ENCODE measurements at places on chromosomes 2 and 18.

DNA sequence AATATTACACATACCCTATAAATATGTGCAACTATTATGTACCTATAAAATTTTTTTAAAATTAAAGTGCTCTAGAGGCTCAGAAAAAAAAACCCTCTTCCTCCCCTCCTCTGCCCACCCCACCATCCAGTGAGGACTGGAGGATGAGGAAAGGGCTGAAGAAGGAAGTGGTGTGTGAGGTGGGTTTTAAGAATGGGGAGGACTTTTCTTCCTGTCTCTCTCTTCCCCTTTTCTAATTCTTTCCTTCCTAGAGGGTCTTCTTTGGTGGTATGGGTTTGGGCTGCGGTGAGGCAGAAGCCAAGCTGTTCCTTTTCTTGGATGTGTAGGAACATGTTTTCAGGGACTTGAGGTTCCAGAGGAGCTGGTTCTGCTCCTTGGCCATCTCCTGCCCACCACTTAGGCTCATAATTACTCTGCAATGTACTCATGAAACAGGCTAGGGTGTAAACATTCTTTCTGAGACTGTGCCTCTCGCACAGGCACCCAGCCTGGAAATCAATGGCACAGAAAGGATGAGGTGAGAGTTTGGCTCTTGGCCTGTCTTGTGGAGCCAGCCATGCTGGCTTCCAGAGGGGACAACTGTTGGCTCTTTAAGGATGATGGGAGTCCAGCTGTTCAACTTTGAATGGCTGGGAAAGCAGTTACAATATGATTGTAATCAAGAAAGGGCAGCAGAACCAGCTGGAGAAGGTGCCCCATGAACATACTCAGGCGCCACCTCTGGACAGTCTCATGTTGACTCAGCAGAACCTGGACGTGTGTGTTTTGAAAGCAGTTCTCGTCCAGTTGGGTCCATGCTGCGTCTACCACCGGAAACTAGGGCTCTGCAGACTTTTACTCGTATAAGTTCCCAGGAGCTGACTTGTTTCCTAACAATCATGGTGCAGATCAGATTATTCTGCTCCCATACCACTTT, 38.3 kb downstream of the IL1RL2 start:
- DNase-seq = no peak

- no peak for DNase-seq
These were observed 62.8 kb upstream of the LAPTM4A start for GRCh38 chr2:20113986-20114938.

- DNase-seq = no peak
These were observed 3.5 kb downstream of the TMEM127 start for GRCh38 chr2:96262306-96262705.

DNA sequence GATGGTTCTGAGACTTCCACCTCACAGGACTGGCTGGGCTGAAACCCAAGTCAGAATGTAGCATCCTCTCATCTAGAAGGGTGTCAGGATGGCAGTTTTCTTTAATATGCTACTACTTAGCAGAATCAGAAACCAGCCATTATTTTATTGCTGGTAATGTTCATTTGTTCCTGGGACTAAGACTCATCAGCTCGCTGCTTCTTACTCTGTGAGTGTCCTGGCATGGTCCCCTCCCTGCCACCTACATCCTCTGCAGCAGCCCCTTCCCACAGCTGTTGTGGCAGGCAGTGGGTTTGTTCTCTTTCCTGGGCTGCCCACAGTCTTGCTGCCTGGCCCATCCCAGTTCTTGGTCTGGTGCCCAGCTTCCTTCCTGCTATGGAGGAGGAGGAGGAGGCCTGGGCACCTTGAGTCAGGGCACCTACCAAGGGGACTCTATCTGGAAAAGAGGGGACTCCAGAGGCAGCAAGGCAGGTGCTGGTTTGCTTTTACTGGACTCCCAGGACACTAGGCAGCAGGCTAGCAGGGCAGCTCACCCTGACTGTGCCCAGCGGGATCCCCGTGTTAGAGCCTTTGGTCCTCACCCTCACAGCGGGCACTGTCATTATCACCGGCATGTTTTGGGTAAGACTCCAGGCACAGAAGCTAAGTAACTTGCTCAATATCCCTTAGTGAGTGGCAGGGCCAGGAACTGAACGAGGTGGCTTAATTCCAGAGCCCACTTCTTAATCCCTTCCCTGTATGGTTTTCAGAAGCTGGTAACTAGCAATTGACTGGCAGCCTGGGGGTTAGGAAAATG, 62.1 kb downstream of the LRRFIP1 start:
- DNase-seq = no peak
